ENCODE measurements at places on chromosomes 16 and 17. TPM values are rescaled to one million over a fixed set of nuclear protein-coding genes. Genes with fewer than 3 reads are reported as not detected.

- no peak overlapping the region for H3K27ac ChIP-seq
- H3K27me3 ChIP-seq: no peaks in the 10 kb centered on the region
- no peak overlapping the region for H3K4me3 ChIP-seq
- DNase-seq: no peak
- H3K36me3 ChIP-seq: no peaks in the 10 kb centered on the region
- H3K4me1 ChIP-seq: no peaks in the 10 kb centered on the region
Observed at GRCh38 chr17:46915596-46915995, 7.4 kb upstream of the GOSR2 start.

DNA sequence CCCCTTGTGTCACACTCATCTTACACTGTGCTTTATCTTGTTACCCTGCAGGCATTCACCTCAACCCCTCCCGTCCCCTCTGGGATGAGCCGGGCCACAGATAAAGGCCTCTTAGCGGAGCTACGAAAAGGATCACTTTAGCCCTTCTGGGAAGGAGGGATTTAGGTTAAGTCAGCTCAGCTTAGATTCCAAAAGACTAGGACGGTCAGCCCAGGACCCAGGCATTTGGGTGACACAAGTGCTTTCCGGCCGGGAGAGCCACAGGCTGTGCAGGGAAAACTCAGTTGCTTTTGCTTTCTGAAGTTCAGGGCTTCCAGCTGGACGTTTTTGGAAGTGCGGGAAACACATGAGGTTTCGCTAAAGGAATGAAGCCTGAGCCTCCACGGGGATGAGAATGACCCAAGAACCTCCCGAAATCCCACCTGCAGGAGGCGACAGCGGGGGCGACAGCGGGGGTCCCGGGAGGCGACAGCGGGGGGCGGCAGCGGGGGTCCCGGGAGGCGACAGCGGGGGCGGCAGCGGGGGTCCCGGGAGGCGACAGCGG, 11.6 kb upstream of the METRNL start:
- no peaks in the 10 kb centered on the region for H3K27me3 ChIP-seq
- no peak overlapping the region for H3K4me3 ChIP-seq
- no peaks in the 10 kb centered on the region for H3K4me1 ChIP-seq
- H3K27ac ChIP-seq: no peak overlapping the region
- no peaks in the 10 kb centered on the region for H3K36me3 ChIP-seq

- peaks cover 24% of the 10 kb centered on the region for H3K27me3 ChIP-seq
- no peaks in the 10 kb centered on the region for H3K36me3 ChIP-seq
- H3K27ac ChIP-seq: no peak overlapping the region
- no peak overlapping the region for H3K4me3 ChIP-seq
Observed at GRCh38 chr17:77925831-77926543, 32.5 kb upstream of the TNRC6C start.

GRCh38 chr17:37358830-37359681, 16.7 kb upstream of the C17orf78 start:
- H3K36me3 ChIP-seq: no peaks in the 10 kb centered on the region
- H3K4me1 ChIP-seq: peaks cover 15% of the 10 kb centered on the region
- DNase-seq: peak; percentile 89
- peak overlapping the region; percentile 91 for H3K4me3 ChIP-seq
- peak overlapping the region; percentile 96 for H3K27ac ChIP-seq

GRCh38 chr17:21376081-21376758, at the start of gene KCNJ12:
Gene KCNJ12, plus strand, starts transcription at chr17:21376357. Its CDS starts 38,986 bp downstream, at chr17:21415343.
- H3K36me3 ChIP-seq: no peaks in the 10 kb centered on the region
- H3K4me3 ChIP-seq: peak within 1 kb of the TSS; percentile 59
- no peak for DNase-seq
- peaks cover 3% of the 10 kb centered on the region for H3K4me1 ChIP-seq

- peak overlapping the region; percentile 98 for H3K27ac ChIP-seq
- peak overlapping the region; percentile 83 for H3K4me3 ChIP-seq
- peaks cover 31% of the 10 kb centered on the region for H3K4me1 ChIP-seq
- peak; percentile 79 for DNase-seq
- peaks cover 30% of the 10 kb centered on the region for H3K36me3 ChIP-seq
Observed at GRCh38 chr17:39738568-39738901, 797 bp downstream of the GRB7 start.

GRCh38 chr17:81057079-81057730, 22.3 kb downstream of the BAIAP2 start:
- peak; percentile 87 for DNase-seq
- no peak overlapping the region for H3K4me3 ChIP-seq
- H3K27me3 ChIP-seq: no peaks in the 10 kb centered on the region
- no peaks in the 10 kb centered on the region for H3K36me3 ChIP-seq
- peaks cover 6% of the 10 kb centered on the region for H3K4me1 ChIP-seq
- H3K27ac ChIP-seq: no peak overlapping the region

The SOST gene
- polyA plus RNA-seq: 0.04 TPM
